ENCODE measurements at places on chromosomes 5 and 9.
A peak's percentile ranks its signal among the peaks of the same experiment; 100 is the strongest.

- DNase-seq, result no peak
Measured at GRCh38 chr5:179167871-179168451, 107.8 kb downstream of the ZNF354C start.

DNA sequence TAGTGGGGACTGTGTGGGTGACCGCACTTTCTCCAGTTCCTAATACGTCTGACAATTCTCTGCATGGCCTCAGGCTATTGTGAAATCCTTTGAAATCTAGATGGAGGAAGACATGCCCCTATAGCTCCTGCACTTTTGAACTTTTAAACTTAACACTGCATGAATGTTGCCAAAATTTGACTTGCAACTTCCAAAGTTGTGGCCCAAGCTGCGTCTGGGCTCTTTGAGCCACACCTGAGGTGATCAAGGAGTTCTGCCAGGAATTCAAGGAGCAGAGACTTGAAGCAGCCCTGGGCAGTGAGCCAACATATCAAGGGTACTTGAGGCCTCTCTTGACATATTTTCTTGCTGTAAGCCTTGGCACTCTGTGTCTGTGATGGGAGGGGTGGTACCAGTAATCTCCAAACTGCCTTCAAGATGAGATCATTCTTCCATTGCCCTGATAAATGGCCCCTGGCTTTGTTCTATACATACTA is 1336.1 kb upstream of the CDH9 start:
- no peak for DNase-seq

DNA sequence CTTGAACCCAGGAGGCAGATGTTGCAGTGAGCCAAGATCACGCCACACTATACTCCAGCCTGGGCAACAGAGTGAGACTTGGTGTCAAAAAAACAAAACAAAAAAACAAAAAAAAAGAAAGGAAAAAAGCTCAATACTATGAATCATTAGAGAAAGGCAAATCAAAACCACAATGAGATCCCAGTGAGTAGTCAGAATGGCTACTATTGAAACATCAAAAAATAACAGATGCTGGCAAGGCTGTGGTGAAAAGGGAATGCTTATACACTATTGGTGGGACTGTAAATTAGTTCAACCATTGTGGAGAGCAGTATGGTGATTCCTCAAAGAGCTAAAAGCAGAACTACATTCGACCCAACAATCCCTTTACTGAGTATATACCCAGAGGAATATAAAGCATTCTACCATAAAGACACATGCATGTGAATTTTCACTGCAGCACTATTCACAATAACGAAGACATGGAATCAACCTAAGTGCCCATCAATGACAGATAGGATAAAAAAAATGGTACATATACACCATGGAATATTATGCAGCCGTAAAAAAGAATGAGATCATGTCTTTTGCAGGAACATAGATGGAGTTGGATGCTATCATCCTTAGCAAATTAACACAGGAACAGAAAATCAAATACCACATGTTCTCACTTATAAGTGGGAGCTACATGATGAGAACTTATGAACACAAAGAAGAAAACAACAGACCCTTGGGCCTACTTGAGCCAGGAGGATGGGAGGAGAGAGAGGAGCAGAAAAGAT is 81.9 kb upstream of the ARRDC3 start:
- DNase-seq, result no peak

DNA sequence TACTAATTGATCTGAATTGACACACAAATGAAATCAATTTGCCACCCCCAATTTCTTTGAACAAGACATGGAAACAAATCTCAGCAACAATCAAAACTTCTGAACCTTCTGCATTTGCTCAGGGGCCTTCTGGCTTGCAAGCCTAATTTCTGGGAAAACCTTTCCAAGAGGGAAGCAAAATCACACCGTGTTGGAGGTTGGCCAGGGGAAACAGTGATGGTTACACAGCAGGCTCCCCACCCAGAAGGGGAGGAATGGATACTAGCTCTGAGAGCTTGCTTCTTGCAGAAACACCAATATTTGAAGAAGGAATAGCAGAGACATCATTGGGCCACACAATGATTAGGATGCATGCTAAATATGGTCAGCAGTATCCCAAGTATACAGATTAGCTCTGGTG is 488.6 kb upstream of the TRPC7 start:
- DNase-seq, result no peak

GRCh38 chr5:103441523-103441922 is 121.1 kb downstream of the NUDT12 start:
- no peak for DNase-seq

DNA sequence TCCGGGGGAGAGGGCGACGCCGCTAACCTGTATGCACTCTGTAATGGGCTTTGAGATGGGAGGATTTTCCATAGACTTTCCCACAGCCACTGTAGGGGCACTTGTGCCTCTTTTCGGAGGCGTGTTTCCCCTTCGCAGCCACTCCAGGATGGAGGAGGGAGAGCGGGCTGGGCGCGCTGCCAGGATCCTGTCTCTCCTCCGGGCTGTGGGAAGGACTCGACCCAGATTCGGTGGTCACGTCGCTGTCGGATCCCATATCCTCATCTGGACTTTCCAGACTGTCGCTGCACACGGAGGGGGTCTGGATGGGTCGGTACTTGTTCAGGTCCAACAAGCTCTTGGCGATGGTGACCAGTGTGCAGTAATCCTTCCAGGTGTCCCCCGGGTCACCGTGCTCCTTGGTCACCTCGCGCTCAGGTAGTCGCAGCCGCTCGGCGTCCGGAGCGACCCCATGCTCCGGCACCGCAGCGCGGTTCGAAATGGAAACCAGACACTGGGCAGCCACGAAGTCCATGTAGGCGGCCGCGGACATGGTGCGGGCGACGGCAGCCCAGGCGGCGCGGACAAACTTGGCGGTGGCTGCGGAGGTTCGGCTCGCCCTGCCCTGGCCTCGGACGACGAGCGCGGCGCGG is 1.5 kb downstream of the KLF9 start:
- peak; percentile 36 for DNase-seq

DNA sequence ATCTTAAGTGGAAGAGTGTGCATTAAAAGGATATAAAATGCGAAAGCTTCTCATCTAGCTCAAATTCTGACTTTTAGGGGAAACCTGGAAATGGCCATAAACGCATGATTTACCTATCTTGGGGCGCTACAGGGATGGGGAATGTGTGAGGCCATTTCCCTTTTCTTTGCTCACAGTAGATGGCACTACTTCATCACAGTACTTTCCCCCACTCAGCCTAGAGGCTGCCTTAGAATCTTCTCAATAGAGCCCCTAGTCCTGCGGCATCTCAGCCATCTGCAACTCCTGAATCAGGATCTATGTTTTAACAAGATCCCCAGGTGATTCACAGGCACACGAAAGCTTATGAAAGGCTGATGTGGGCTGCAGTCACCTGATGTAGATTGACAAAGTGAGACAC is 110.8 kb downstream of the LHFPL2 start:
- DNase-seq, result no peak

DNA sequence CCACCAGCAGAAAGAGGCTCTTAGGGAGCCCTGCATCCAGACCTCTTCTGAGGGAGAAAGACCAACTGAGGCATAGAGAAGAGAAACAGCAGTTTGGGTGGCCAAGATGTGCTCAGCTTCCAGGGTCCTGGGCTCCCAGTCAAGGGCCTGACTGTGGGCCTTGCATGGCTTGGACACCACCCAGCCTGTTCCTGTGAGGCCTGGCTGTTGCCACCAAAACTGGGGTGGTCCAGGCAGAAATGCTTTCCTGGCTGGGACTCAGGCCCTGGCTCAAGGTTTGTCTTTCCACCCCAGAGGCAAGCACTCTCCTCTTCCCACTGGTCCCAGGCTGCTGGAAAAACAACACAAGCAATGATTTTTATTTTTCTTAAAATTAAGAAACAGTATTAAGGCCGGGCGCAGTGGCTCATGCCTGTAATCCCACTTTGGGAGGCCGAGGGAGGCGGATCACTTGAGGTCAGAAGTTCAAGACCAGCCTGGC is 13.3 kb downstream of the MYOZ3 start:
- no peak for DNase-seq

DNA sequence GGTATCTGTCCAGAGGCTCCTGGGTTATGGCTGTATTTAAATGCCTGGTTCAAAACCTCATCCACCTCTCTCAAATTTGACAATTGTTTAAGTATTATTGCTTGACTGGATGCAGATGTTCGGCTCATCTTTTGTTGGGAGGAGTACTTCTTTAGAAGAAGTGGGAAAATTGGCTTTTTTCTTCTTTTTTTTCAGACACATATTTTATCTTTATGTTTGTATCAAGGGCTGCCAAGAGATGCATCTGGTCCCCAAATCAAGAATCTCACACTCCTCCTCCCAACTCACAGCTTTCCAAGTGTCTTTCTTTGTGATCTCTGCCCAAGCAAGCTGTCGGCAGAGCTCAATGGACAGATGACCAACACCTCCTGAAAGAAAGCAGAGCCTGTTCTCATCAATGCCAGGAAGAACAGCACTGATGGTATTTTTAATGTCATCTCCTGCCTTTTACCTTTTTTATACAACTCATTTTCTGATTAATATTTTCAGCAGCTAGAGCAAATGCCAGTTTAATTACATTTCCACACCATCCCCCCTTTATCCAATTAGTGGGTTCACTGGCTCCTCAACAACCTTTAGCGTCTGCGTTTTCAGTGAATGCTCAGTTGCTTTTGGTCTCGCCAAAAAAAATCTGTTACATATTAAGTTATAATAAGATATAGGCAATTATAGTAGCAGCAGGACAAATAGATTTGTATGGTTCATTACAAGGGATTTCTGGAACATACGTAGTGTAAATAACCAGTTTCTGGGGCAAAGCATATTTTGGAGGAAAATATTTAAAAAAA is 110.3 kb upstream of the SLIT3 start:
- no peak for DNase-seq

DNA sequence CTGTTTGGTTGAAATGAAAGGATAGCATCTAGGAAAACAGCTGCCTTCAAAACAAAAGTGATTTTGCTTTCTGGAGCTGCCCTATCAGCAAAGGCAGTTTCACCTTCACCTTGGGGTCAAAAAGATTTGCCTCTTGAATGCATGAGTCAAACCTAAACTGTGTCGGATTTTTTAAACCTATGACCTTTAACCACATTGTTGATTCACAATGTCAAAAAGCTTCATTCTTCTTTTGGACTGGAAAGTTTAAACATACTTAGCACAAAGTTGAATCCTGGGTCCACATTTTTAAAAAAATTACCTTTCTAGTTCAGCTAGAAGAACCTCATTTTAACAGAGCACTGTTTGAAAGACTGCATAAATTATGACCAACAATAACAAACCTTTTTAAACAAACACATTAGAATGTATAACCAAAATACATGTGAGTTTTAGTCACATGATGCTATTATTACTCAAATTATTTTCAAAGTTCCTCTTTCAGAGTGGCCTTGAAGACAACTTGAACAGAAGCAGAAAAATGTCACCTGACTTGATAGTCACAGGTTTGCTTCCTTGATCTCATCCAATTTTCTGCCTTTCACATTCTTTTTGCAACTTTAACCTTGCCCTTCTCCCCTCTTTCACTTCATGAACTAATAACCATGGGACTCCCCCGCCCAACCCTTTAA is 109.7 kb upstream of the LHFPL2 start:
- no peak for DNase-seq

GRCh38 chr5:38845526-38846378 is at the start of gene OSMR:
Gene OSMR (plus strand): TSS chr5:38846012. CDS start chr5:38869045, 23,033 bp downstream.
- no peak for DNase-seq

GRCh38 chr9:33263131-33264002 is 1.1 kb downstream of the BAG1 start:
- peak; percentile 26 for DNase-seq

GRCh38 chr9:68720656-68721313 is 15.7 kb downstream of the PIP5K1B start:
- DNase-seq, result no peak

- no peak for DNase-seq
Measured at GRCh38 chr9:20065046-20065445, 276.2 kb upstream of the SLC24A2 start.

GRCh38 chr9:125690679-125691078 is 16.3 kb downstream of the MAPKAP1 start:
- DNase-seq, result no peak

- no peak for DNase-seq
Measured at GRCh38 chr5:8756498-8757084, 789.3 kb downstream of the SEMA5A start.

GRCh38 chr5:42581845-42582244 is 158.6 kb downstream of the GHR start:
- DNase-seq, result no peak
